Thoracic aorta (tissue), 2 donors: ENCODE measurements at places on chromosomes 13 and 19.

DNA sequence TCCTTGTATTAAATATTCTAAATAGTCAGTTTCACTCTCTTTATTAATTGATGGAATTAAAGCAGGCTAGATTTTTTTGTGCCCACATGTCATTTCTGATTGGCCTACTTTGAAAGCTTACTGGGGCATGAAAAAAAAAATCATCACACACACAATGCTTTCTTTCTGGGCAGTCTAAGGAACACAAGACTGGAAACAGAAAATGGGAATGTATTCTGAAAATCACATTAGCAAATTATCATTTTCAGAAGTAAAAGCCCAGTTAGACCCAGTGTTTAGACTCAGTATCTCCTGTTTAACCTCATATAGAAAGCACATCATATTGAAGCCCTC lies 339.4 kb downstream of the SPRY2 start:
- no peak for DNase-seq

DNA sequence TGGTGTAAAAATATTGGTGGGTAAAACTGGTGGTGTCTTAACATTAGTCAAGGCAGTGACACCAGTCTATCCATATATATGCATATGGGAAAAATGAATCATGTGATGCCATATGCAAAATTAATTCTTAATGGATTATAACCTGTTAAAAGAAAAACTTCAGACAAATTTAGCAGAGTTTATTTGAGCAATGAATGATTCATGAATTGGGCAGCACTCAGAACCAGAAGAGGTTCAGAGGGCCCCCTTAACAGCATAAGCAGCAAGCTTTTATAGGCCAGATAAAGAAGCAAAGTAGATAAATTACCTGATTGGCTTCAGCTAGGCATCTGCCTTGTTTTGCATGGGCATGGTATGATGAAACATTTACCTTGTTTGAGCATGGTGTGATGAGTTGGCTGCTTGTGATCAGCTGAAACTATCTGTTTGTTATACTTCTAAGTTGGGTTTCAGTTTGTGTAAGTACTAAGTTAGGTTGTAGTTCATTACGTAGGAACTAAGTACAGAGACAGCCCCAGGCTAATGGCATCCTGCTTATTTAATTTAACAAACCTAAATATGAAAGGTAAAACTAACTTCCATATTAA lies 66.6 kb downstream of the DNAJC15 start:
- no peak for DNase-seq

DNA sequence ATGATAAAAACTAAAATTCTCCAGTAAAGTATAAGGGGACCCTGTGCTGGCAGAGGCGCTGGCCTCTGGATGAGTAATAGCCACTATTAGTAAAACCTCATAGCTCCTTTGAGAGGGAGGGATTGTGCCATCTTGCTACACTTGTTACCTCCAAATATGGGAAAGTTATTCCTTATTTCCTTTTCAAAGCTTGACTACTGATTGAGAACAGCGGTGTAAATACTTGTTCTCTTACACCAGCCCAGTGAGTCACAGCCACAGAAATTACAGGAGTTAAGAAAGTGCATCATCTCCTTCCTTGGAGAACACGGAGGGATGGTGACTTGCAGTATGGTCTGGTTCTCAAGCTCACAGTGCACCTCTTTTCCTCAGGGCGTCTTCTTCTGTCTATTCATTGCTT lies 379.0 kb downstream of the EFNB2 start:
- no peak for DNase-seq

DNA sequence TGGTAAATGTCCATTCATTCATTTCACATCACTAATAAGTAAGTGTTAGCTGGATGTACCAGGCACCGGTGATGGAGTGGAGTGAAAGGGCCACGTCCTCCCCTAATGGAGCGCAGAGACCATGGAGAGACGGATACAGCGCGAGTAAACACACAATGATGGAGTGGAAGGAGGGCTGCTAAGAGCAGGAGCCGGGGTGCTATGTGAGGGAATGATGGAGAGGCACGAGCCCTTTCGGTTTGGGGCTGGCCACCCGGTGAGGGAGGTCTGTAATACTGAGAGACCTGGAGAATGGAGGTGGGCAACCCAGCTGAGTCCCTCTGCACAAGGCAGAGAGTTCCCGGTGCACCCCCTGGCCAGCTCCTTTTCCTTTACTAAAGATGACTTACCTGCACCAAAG lies 53.7 kb downstream of the PEPD start:
- DNase-seq, result no peak

DNA sequence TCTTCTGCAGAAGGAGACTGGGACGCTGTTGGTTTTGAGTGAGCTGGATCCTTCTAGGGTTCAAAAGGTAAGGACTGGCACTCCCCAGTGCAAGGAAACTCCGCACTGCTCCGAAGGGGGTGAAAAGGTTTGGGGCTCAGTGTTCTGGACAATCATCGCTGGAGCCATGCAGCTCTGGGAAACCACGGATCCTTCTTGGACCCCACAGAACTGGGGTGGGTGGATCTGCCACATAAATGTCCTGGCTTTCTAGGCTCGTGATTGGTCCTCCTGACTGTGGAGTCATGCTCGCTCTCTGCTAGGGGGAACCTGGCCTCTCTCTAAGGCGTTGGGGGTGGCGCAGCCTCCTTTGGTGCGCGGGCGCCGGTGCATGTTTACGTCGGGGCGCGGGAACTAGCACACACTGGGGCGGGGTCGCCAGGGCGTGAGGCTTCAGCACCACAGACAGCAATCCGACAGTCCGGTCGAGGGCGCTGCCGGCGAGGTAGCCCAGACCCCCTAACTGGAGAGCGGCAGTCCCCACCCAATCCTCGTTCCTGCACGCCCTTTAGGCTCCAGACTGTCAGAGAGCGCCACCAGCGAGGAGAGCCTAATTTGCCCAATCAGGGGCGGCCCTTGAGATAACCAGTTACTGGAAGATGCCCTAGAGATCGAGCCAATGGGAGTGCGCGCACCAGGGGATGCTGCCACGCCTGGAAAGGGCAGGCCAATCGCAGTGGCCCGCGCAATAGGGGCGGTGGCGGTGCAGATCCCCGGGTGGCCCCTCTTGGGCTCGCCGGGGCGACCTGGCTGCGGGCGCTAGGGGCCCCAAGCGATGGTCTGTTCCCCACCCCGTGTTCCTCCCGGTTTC lies 913 bp upstream of the ELAVL3 start:
- peak; percentile 31 for DNase-seq

- no peak for DNase-seq
Measured at GRCh38 chr19:14779151-14779550, 791 bp upstream of the ADGRE2 start.

GRCh38 chr13:66459634-66460033 lies 770.5 kb downstream of the PCDH9 start:
- no peak for DNase-seq

GRCh38 chr19:3950871-3951861 lies 18.3 kb downstream of the NMRK2 start:
- DNase-seq, result no peak

DNA sequence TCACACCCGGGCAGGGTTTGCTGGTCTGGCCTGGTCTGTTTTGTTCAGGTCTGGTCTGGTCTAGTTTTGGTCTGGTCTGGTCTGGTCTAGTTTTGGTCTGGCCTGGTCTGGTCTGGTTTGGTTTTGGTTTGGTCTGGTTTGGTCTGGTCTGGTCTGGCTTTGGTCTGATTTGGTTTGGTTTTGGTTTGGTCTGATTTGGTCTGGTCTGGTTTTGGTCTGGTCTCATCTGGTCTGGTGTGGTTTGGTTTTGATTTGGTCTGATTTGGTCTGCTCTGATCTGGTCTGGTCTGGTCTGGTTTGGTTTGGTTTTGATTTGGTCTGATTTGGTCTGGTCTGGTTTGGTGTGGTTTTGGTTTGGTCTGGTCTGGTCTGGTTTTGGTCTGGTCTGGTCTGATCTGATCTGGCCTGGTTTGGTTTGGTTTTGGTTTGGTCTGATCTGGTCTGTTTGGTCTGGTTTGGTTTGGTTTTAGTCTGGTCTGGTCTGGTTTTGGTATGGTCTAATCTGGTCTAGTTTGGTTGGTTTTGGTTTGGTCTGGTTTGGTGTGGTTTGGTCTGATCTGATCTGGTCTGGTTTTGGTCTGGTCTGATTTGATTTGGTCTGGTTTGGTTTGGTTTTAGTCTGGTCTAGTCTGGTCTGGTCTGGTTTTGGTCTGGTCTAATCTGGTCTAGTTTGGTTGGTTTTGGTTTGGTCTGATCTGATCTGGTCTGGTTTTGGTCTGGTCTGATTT lies 14.4 kb upstream of the F2RL3 start:
- no peak for DNase-seq

- no peak for DNase-seq
Measured at GRCh38 chr13:109747524-109747923, 38.9 kb downstream of the IRS2 start.

DNA sequence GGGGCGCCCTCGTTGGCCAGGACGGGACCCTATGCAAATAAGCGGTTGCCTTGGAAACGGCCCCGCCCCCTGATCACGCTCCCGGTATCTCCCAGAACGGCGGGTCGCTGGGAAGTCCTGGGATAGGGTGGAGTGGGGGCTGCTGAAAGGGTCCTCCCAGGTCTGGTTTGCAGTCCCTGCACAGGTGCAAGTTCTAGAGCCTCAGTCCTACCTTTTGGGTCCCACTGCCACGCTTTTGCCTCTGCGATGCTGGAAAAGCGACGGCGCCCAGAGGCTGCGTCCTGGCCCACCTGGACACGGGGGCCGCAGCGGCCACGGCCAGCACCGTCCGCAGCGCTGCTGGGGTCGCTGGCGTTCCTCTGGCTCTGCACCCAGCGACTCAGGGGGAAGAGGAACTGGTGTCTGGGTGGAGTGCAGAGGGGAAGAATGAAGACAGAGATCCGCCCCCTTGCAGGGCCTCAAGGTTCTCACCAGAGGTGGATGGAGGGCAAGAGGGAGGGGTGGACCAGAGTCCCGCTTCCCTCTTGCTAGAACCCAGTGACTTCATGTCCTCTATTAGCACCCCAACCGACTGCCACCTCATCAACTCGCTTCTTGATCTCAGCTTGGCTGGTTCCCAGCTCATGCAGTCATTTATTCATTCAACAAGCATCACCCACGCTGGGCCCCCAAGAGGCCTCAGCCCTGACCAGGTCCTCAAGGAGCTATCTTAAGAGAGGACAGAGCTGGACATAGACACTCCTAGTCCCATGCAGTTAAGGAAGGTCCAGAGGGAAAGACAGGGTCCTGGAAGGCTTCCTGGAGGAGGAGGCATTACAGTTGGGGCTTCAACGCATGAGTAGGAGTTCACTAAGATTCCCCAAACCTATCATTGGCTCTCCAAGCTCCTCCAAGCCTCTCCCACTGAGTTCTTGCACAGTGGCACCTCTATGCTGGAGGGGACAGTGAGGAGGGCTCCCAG lies at the start of gene LRRC25:
LRRC25 (minus strand) TSS at position 381 of the 961 bp plus-strand sequence. CDS start 659 bp downstream, outside the sequence.
- no peak for DNase-seq
